ENCODE measurements at places on chromosomes 12 and 14. TPM values are rescaled to one million over a fixed set of nuclear protein-coding genes. Genes with fewer than 3 reads are reported as not detected.

DNA sequence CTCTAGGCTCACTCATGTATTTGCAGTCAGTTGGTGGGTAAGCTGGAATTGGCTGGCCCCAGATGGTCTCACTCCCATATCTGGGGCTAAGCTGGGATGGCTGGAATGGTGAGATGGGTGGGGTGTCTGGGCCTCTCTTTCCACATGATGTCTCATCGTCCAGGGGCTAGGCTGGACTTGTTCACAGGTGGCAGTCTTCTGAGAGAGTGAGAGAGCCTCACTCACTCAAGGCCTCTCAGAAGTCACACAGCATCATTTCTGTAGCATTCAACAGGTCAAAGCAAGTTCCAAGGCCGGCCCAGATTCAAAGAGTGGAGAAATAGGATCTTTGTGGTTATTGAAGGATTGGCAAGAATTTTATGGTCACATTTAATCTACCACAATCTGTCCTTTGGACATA lies 102.7 kb downstream of the UNC79 start:
- H3K36me3 ChIP-seq: no peaks in the 10 kb centered on the region
- no peak for DNase-seq

DNA sequence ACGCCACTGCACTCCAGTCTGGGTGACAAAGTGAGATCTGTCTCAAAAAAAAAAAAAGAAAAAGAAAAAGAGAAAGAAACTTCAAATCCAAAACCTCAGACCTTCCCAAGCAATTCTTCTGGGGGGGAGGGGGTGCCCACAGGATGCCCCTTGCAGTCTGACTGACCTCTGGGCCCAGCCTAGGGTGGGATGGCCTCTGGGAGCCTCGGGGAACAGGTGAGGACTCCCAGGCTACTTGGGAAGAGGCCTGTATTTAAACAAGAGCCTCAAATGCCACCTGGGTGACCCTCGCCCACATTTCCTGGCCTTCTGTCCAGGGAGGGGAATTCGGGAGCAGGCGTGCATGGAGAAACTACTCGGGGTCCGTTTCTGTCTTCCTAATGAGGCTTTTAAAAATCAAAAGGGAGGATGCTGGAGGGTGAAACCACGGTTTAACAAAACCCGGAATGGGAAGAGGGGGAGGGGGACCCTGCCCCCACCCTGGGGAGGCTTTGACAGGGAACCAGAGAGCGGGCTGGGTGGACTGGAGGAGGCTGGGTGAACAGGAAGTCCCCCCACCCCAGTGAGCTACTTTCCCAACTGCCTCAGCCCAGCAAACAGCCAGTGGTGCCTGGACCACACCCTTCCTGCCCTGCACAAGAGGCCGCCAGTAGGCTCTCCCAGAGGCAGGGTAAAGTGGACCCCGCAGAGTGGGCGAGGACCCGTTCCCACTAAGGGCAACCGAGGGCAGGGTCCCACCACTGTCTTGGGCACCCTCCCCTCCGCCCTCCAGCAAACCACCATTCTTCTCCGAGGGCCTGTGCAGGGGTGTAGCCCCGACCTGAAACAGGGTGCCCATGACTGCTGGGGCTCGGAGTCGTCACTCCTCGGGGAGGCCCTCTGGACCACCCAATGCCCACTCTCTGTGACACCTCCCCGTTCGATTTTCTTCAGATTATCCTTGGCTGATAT lies 1.5 kb upstream of the FBRSL1 start:
- H3K27me3 ChIP-seq: no peaks in the 10 kb centered on the region
- no peaks in the 10 kb centered on the region for H3K36me3 ChIP-seq
- peak overlapping the region; percentile 87 for H3K4me3 ChIP-seq
- H3K27ac ChIP-seq: no peak overlapping the region

DNA sequence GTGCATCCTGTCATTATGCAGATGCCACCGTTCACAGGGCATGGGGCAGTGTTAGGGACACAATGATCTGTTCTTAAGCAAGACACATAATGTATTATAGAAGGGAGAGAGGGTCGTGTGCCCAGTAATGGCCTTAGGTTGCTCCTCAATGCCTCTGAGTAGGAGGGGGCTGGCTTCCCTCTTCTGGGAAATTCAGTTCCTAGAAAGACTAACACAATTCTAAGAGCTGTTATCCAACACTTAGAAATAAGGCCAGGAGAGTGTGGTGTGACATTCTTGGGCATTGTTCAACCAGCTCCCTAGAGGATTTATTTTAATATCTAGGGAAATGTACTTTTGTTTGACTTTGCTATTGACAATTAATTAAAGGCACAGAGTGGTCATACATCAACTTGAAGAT lies 118.5 kb downstream of the ADCK1 start:
- no peak for DNase-seq
- no peak overlapping the region for H3K4me3 ChIP-seq
- no peaks in the 10 kb centered on the region for H3K27me3 ChIP-seq
- H3K4me1 ChIP-seq: no peaks in the 10 kb centered on the region
- no peaks in the 10 kb centered on the region for H3K36me3 ChIP-seq

DNA sequence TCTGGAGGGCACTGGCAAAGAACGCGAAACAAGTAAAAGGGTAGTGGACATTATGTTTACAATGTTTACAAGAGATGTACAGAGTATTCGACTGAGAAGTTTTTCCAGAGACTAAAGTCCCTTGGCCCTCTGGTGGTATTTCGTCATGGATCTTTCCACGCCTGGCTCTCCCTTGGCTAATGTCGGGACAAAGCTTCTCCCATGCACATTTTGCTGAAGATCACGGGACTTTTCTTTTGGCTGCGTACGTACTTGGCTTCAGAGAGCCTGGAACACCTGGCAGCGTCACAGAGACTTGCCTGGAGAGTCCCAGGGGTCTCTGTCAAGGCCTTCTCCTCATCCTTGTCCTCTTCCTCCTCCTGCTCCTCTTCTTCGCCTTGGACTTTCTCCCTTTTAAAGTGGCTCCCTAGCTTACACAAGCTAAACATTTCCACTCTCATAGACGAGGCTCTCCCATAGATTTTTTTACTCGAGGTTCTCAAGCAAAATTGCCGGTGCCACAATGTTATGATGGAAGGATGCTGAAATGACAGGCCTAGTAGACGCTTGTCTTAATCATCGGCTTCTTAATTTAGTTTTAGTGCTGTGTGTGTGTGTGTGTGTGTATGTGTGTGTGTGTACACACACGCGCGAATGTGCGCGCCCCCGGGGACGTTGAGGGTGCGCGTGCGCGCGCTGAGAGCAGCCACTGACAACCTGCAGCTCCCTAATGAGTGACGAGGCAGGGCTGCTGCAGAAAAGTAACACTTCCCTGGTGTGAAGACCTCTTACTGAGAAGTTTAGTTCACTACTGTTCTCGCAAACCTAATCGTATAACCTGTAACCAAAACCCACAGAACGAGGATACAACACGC lies 4.9 kb upstream of the FOXG1 start:
- H3K4me3 ChIP-seq: no peak overlapping the region
- no peak for DNase-seq
- no peaks in the 10 kb centered on the region for H3K36me3 ChIP-seq
- peaks cover 18% of the 10 kb centered on the region for H3K4me1 ChIP-seq
- peaks cover 3% of the 10 kb centered on the region for H3K27me3 ChIP-seq
- H3K27ac ChIP-seq: no peak overlapping the region

Gene RNU4-1
- under 0.01 TPM for total RNA-seq
